ENCODE measurements at places on chromosomes 4 and X.

GRCh38 chr4:138542191-138542776, 300.1 kb upstream of the SLC7A11 start:
- DNase-seq = no peak

DNA sequence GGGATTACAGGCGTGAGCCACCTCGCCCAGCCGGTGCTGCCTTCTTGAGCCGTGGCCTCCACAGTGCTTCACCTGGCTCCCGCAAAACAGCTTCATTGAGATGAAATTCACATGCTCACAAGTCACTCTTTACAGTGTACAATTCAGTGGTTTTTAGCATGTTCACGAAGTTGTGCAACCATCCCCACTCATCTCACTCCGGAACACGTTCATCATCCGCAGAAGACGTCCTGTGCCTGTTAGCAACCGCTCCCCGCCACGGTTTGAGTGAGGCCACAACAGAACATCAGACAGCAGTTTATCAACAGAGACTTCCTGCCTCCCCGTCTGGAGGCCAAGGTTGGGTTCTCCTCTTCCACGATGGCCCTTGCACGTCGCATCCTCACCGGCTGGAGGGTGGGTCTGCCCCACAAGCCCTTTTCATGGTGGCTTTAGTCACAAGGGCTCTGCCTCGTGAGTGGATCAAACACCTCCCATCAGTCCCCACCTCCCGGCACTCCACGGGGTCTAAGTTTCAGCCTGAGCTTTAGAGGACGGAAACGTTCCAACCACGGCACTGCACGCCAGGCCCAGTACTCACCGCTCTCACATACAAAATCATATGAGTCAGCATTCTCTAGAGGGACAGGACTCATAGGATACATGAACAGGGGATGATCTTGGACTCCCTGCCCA, 29.6 kb upstream of the SPON2 start:
- no peak for DNase-seq

GRCh38 chrX:120029354-120029753, 48.1 kb downstream of the RHOXF2B start:
- no peak for DNase-seq

GRCh38 chr4:122346036-122346435, 32.8 kb upstream of the ADAD1 start:
- no peak for DNase-seq

- DNase-seq = no peak
These were observed 268.1 kb downstream of the DKK2 start for GRCh38 chr4:106767991-106768390.

DNA sequence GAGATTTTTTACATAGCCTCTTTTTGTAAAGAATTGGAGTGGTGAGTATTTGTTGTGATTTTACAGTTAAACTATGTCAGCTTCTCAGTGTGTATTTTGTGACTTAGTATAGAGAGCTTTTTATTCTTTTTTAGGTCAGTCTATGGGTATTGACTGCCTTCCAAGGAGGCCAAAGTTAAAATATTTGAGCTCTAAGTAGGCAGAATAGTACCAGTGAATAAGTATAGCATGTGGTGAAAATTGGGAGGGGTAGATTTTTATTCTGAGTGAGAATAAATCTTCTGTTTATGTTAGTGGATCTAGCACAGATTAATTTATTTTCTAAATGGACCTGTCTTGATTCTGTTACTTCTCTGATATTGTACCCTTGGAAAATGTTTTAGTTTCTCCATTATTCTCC, 37.5 kb downstream of the HERC3 start:
- DNase-seq = no peak

DNA sequence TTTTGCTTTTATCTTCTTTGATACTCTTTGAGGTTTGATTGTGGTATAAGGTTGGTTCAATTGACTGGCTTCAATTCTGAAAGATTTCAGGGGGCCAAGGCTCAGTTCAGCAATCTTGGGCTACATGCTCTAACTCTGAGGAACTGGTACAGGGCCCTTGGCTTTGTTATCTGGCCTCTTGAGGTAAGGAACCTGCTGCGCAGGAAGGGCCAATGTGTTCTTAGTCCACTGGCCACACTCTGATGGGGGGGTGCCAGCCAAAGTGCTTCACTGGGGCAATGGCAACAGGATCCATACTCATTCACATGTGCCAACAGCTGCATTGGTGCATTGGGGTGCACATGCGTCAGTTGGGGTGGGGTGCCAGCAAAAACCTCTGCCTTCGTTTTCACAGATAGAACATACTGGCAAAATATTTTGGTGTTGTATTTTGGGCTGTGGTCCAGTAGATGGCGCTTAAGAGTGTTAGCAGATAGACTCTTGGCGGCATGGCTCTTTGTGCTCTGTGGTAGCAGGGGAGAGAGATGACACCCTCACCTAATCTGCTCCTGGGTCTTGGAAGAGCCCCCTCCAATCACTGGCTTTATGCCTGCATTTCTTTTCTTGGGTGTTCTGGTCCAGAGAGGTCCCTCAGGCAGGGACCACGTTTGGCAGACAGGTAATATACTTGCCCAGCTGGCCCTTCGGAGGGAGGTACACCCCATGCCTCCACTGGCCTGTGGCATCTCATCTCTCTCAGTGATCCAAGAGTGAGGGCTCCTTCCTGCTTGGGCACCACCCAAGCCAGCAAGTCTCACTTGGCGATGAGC, 42.9 kb downstream of the NDST3 start:
- DNase-seq = peak; percentile 52

DNA sequence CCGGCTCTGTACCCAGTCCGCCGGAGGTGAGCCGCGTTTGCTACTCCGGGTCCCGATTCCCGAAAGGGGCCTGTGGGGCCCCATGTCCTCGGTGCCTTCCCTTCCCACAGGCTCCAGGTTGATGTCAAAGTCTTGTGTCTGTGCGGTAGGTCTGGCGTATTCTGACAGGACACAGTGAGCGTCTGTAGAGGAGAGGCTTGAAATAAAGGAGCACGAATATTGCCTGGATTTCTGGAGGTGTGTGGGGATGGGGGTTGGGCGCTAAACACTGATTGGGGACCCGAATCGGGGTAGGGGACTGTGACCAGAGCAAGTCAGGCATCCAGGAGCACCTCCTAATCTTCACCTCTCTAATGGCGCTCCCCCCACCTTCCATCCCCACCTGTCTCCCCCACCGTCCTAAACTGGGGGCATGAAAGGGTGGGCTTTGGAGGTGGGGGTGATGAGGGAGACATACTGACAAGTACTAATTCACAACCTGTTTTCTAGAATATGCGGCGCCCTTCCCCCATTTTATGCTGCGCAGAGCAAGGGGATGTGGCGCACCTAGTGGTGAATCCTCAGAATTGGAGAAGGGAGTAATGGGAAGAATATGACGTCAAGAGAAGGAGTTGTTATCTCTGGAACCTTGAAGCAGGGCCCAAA, 855 bp downstream of the GPRASP2 start:
- DNase-seq = peak; percentile 33

GRCh38 chr4:34220601-34221000, 2023.7 kb downstream of the ARAP2 start:
- no peak for DNase-seq
